Fibroblast of mammary gland (primary cell): ENCODE measurements at places on chromosomes 6 and 20.

GRCh38 chr6:165716886-165717285 lies 53.8 kb upstream of the PDE10A start:
- DNase-seq = no peak

- no peak for DNase-seq
Observed at GRCh38 chr6:2188397-2188796, 57.0 kb downstream of the GMDS start.

GRCh38 chr6:128230267-128230989 lies 290.0 kb downstream of the PTPRK start:
- no peak for DNase-seq

DNA sequence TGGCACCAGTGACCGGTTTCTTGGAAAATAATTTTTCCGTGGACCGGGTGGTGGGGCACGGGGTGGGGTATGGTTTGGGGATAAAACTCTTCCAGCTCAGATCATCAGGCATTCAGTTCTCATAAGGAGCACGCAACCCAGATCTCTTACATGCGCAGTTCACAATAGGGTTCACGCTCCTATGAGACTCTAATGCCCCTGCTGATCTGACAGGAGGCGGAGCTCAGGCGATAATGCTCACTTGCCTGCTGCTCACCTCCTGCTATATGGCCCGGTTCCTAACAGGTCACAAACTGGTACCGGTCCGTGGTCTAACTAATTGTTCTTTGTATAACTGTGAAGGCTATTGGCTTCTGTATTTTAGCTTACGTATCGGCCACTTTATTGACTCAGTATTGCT lies 51.7 kb downstream of the VSTM2L start:
- no peak for DNase-seq

GRCh38 chr6:116388924-116389323 lies 18.2 kb downstream of the DSE start:
- no peak for DNase-seq

DNA sequence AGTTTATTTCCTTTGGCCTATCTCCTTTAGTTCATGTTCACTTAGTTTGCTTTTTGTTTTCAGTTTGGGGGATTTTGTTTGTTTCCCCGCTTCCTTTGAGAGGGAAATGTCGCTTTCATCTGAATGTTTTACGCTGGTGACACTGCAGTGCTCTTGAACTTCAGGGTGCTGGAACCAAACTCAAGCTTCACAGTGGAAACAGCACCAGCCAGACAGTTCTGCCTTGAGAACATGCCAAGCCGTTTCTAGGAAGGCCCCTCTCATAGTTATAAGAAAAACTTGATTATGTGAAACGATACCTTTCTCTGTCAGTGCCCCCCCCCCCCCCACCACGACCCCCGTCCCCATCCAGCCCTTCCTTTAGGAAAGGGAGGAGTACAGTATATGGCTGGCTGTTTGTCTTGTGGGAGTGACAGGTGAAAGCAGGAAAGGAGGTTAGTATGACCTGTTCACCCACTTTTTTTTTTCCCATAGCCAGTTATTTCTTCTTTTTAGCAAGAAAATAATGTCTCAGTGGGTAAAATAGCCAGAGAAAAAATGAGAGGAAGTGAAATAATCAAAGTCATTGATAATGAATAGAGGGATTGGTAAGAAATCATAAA lies 130.1 kb downstream of the LRRC1 start:
- DNase-seq = no peak

DNA sequence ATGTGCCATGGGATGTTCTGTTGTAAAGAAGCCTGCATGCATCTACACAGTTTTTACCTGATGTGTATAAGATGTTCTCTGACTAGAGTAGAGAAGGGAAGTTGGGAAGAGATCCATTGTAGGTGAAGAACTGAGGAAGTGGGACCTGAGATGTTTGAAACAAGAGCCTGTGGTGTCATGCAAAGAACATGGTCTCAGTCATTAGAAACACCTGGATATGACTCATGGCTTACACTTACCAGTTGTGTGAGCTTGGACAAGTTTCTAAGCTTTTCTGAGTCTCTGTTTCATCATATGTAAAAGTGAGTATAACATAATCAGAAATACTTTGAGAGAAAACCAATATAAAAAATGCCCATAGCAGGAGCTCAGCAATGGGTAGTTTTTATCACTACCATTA lies 51.9 kb upstream of the SEC63 start:
- peak; percentile 24 for DNase-seq

- peak; percentile 86 for DNase-seq
Observed at GRCh38 chr6:3749977-3750316, 1.6 kb downstream of the PXDC1 start.

DNA sequence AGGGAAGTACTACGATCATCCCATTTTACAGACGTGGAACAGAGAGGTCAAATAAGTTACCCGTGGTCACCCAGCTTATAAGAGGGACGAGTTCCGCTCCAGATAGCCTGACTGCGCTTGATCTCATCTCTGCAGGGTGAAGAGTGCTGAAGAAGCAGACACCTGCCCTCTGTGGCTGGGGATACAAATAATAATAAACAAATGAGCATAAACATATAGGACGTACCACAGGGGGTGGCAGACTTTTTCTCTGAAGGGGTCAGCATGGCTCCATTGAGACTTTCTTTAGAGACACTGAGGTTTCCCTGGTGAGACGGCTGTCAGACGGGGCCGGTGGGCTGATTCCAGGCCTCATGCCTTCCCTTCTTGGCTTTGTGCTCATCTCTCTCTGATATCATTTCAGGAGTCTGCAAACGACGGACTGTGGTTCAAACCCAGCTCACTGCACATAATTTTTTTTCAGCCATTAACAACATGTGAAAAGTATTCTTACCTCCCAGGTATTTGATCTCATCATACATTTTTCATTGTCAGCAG lies 47.1 kb downstream of the IRF4 start:
- DNase-seq = no peak

- no peak for DNase-seq
Observed at GRCh38 chr6:33286946-33287914, 1.8 kb downstream of the WDR46 start.

GRCh38 chr6:79778816-79779215 lies 147.7 kb downstream of the SH3BGRL2 start:
- DNase-seq = no peak

DNA sequence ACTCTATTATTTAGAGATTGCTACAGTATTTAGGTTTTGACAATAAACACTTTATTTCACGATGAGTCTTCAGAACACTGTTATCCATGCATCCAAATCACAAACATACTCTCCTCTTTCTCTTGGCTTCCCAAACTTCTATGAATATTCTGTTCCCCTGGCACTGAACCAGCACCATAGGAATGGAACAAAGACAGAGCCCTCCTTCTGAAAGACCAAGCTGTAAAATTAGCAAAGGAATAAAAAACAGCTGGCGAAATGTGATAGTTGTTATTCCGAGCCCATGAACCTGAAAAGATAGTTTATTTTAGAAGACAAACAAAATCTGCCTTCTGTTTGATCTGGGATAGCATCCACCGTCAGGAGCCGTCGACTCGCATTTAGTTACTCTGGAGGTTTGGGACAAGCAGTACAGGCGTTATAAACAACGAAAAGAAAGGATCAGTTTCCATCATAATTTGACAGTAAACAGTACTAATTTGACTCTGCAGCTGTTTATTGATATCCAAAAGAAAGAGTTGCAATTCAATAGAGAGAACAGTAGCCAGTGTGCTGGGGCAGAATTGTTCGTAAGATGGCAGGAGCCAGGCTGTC lies 161.4 kb downstream of the CLIC5 start:
- no peak for DNase-seq

DNA sequence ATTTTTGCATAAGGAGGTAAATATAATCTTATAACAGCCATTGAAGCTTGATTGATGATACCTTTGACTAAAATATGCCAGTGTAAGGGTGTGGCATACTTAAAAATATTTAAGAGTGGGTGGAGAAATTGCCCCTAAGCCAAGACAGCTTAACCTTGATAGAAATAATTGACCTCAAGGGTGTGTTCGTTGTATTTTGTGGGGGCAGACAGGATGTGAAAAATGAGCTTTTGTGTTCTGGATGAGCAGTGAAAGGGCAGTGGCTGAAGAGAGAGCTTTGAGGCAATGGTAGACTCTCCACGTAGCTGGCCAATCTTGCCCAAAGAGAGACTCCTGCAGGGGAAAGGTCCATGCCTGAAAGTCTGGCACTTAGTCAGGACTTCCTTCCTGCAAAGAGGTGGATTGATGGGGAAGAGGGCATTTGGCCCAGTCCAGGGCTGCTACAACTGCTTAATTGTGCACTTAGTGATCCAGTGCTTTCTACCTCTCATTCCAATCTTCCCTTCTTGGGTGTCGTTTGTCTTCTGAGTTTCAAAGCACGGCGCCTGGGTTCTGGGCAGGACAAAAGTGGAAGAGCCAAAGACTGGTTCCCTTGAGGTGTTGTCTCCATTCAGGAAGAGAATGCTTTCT lies 15.6 kb upstream of the CD109 start:
- no peak for DNase-seq

DNA sequence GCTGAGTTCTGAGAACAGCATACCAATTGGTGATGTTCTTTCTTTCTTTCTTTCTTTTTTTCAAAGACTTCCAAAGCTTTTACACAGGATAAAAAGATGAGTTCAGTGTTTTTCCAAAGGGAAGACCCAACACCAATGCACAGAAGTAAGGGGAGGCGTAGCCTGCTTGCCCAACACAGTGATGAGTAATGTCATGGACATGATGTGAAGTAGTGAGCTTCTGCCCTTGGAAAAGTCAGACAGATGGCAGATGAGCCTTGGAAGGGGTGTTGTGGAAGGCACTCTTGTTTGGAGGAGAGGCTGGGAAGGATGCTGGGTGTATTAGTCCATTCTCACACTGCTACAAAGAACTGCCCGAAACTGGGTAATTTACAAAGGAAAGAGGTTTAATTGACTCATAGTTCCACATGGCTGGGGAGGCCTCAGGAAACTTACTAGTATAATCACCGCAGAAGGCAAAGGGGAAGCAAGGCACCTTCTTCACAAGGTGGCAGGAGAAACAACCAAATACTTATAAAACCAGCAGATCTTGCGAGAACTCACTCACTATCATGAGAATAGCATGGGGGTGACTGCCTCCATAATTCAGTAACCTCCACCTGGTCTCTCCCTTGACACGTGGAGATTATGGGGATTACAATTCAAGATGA lies 12.6 kb downstream of the LRP11 start:
- DNase-seq = peak; percentile 87

DNA sequence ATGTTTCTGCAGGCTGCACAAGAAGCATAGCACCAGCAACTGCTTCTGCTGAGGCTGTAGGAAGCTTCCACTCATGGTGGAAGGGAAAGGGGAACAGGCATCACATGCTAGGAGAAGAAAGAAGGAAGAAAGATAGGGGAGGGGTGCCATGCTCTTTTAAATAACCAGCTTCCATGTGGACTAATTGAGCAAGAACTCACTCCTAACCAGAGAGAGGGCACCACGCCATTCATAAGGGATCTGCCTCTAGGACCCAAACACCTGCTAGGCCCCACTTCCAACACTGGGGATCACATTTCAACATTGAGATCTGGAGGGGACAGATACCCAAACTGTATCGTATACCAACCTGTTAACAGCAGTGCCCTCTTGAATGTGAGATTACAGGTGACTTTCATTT lies 46.9 kb upstream of the ARMC2 start:
- no peak for DNase-seq

GRCh38 chr6:14110001-14110818 lies 7.4 kb upstream of the CD83 start:
- DNase-seq = no peak

DNA sequence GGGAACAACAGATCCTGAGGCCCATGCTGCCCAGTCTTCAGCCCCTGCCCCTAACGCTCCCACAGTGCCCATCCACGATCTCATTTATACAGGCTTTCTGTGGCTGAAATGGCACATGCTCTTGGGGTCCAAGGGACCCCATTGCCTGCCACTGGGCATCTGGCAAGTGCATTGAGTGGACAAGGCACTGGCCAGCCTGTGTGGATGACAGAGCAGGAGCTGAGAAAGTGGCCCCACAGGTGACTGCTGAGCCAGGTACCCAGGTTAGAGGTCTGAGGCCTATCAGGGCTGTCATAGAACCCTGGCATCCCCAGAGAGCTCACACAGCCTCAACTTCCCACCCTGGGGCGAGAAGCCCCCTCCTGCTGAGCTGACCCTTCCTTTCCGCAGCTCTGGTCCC lies 86.0 kb upstream of the NXT1 start:
- DNase-seq = no peak

DNA sequence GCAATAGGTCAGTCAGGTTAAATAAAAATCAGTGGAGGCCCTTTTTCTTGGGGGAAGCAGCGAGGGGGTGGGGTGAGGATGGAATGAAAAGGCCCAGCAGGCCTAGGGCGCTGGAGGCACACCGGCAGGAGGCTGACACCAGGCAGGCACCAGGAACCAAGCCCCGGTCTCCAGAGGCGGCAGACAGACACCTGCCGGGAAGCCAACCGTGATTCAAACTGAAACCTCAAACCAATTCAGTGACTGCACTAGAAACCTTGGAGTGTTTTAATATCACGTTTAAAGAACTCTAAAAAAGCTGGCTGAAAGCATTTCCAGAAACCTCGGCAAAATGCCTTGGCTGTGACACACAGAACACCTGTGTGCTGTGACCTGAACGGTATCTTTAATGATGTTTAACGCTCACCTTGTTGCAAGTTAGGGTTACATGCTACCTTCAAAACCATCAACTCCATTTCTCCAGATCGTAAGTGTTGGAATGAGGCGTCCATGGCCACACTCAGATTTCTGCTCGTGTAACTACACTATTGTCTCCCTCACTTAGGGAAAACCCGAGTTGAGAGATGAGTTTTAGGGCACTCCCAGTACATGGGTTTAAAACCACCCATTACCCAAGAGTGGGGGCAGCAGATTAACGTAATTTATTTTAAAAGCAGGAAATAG lies 27.2 kb downstream of the DIDO1 start:
- no peak for DNase-seq

- DNase-seq = peak; percentile 63
Observed at GRCh38 chr20:32357375-32357868, 709 bp upstream of the ASXL1 start.

DNA sequence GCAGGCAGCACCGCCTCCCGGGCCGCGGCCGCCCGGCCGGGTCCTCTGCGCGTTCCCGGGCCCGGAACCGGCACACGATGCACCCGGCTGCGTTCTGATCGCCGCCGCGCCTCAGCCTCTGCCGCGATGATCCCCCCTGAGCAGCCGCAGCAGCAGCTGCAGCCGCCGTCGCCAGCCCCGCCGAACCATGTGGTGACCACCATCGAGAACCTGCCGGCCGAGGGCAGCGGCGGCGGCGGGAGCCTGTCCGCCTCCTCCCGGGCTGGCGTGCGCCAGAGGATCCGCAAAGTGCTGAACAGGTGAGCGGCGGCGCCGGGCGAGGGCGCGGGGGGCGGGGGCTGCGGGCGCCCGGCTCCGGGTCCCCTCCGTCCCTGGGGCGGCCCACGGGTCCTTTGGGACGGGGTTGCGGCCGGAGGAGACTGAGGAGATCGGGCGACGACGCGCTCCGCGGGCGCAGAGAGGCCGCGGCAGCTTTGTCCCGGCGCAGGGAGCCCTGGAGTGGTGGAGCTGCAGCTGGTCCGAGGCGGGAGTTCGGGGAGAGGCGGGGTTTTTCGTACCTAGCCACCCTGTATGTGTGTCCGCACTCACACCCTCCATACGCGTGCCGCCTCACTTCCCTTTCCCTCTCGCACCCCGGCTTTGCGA lies 659 bp downstream of the SLC35F1 start:
- no peak for DNase-seq

- DNase-seq = peak; percentile 32
Observed at GRCh38 chr20:23148731-23149570, 62.8 kb upstream of the CD93 start.

GRCh38 chr6:166393535-166393823 lies 10.7 kb upstream of the MPC1 start:
- no peak for DNase-seq
